ENCODE measurements at places on chromosomes 5 and 9.
A peak's percentile ranks its signal among the peaks of the same experiment; 100 is the strongest.

DNA sequence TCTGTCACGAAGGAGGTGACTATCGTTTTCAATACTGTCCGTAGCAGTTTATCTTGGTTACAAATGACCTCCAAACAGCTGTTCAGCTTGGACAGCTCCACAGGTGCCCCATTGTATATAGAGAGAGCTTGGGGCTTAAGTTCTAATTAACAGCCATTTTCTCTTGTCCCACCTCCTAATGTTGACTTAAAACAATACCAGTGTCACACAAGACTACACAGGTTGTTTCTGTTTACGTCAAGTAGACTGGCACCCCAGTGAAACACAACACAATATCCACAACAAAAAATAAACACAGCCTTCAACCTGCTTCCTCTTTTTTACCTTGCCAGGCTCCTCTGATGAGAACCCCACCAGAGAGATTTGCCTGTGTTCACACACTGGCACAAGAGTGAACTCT lies 39.8 kb upstream of the TLE1 start:
- DNase-seq, result no peak

DNA sequence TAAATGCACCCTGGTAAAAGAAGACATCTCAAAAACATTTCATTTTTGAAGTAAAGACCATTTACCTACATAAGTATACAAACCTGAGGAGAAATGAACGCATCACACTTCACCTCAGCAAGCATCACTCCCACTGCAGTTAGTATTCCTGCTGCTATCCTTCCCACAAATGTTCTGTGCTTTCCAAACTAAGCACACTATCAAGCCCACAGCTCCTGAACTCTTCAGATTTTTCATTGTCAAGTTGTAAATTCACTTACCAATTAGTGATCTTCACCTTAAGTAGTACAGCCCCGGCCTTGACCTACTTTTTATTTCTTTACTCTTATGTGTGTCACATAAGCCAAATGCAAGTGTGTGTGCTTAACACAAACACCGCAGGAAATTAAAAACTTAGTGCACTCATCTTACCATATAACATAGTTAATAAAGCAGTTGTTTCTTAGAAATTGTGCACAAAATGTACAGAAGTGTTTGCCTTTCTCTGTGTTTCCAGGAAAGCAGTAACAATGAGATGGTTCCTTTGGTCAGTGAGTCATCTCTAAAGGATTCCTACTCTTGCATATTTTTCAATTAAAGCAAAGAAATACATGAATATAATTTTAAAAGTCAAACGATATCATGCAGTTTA lies 169.4 kb downstream of the APBA1 start:
- peak; percentile 3 for DNase-seq

DNA sequence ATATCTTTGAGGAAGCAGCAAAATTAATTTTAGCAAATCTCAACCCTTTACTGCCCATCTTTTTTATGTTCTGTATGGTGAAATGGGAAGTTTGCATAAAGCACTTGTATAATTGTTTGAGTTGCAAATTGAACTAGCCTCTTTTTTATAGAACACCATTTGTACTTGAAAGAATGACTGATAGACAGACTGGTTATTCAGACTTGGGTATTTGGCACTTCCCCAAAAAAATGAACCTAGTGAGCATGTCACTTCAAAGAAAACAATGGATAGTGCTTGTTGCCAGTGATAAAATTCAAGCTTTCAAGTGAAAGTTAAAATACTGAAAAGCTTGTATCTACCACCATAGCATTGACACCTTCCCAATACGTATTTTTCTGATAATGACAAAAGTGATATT lies 115.8 kb downstream of the ERCC6L2 start:
- no peak for DNase-seq

- no peak for DNase-seq
These were observed 44.1 kb downstream of the MARCHF11 start for GRCh38 chr5:16135506-16135905.

DNA sequence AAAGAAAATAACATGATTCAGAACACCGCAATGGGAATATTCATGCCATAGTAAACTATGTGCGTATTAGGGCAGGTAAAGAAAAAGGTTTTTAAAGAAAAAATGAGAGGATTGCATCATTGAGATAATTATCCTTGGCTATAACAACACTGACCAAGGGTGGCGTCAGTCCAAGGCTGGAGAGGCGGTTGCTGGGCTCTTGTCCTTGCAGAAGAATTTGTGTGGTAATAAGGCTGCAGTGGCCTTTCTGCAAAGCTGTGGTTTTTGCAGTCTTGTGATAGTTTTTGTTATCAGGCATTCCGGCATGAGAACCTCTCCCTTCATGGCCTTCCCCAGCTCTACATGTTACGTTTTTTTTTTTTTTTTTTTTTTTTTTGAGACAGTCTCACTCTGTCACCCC lies 14.0 kb downstream of the BOD1 start:
- DNase-seq, result no peak

- DNase-seq, result no peak
These were observed 379.3 kb downstream of the CDH12 start for GRCh38 chr5:22473886-22474285.

- DNase-seq, result no peak
These were observed 137.8 kb downstream of the CEP120 start for GRCh38 chr5:123285122-123286023.

DNA sequence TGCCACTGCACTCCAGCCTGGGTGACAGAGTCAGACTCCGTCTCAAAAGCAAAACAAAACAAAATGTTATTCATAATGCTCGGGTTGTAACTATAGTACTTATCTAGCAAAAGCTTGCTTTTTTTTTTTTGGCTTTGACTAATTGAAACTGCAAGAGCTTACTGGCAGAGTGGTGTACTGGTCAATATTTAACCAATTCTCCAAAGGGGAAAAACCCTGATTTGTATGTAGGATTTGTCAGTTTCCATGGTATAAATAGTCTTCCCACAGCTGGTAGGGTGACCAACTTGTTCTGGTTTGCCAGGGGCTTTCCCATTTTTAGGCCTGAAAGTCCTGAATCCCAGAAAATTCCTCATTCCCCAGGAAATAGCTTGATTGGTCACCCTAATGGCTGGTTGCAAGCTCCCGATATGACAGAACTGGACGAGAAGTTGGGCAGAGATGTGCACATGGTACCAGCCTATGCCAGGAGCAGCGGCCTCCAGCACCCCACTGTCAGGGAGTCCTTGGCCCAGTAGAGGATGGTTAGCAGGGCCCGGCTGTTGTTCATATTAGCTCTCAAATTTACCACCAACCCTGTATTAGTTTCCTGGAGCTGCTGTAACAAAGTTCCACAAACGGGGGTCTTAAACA lies 58.0 kb downstream of the FXN start:
- no peak for DNase-seq

GRCh38 chr5:118208031-118208453 lies 780.3 kb downstream of the DTWD2 start:
- DNase-seq, result no peak

GRCh38 chr9:117616431-117616831 lies 87.8 kb upstream of the TLR4 start:
- no peak for DNase-seq

- no peak for DNase-seq
These were observed 2.7 kb downstream of the PHYHD1 start for GRCh38 chr9:128923493-128923883.

- DNase-seq, result no peak
These were observed 260.0 kb downstream of the RAB3C start for GRCh38 chr5:58842852-58843251.

DNA sequence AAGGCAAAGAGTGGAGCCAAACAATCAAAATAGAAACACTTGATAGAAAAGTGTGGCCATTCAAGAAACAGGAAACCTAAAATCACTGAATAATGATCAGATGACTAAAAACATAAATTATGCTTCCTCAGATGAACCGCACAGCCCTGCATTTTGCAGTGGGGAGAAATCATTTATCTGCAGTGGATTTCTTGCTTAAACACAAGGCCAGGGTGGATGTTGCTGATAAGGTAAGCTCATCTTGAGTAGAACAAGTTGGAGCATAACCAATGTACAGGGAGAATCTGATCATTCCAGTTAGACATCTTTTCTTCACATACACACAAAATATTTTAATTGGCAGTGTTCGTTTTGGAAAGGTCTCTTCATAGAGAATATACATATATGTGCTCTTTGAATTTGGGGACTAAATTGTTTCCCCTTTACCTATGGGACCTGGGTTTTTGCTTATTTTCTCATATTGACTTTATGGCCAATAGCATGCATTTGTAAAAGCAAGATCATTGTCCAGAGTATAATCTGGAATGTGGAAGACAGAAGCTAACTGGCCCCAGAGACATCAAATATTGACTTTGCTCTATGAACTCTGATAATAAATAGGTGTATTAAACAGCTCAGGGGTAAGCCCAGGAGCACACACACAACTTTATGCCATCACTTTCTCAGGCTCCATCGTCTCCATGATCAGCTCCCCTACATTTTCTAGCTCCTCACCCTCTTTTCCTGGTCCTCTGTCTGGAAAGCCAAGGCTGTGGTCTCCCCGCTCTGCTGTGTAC lies 9.1 kb downstream of the ANKDD1B start:
- DNase-seq, result no peak

DNA sequence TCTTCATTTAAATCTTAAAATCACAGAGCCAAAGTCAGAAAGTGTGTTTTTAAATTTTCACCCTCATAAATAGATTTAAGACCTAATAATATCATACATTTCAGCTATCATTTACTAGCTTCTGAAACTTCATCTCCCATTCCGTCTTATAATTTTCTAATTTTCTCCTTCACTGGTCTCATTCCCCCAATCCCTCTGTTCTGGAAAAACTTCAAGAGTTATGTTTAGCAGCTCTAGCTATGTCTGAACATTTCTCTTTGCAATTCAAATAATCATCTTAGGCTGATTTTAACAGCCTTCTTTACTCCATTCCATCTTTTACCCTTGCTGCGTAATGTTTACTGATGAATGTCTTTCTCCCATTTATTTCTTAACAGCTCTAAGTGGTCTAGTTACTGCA lies 192.4 kb downstream of the SLF1 start:
- no peak for DNase-seq

DNA sequence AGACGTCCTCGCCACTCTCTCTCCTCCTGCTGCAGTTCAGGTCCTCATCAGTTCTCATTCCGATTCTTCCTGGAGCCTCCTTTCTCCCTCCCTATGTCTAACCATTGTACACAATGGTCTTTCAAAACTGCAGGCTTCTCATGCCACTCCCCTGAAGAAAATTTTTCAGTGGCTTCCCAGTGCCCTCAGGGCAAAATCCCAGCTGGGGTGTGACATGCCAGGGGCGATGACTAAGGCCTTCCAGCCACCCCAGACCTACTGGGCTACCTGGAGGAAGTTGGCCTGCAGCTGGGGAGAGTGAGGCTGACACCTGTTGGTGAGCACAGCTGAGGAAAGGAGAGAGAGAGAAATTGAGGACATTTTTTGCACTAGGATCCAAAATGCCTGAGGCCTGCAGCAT lies 65.2 kb downstream of the SREK1 start:
- no peak for DNase-seq

- DNase-seq, result no peak
These were observed 17.6 kb downstream of the HAPLN1 start for GRCh38 chr5:83703059-83703458.

DNA sequence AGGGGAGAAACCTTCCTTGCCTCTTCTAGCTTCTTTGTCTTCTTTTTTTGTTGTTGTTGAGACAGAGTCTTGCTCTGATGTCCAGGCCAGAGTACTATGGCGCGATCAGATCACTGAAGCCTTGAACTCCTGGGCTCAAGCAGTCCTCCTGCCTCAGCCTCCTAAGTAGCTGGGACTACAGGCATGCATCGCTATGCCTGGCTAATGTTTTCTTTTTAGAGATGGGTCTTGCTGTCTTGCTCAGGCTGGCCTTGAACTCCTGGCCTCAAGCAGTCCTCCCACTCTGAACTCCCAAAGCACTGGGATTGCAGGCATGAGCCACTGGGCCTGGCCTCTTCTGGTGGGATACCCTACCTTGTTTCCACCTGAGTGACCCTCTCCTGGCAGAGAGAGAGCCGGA lies 3.4 kb upstream of the PAXX start:
- no peak for DNase-seq

- DNase-seq, result no peak
These were observed 197.5 kb downstream of the RGS3 start for GRCh38 chr9:113661074-113661473.

Data from non-pigmented ciliary epithelial cell (primary cell).